Brain (organoid and tissue), 16 donors: ENCODE measurements at places on chromosomes 13 and 19.

GRCh38 chr13:35785576-35786303, 309.3 kb upstream of the MAB21L1 start:
- peak; percentile 69 for DNase-seq

DNA sequence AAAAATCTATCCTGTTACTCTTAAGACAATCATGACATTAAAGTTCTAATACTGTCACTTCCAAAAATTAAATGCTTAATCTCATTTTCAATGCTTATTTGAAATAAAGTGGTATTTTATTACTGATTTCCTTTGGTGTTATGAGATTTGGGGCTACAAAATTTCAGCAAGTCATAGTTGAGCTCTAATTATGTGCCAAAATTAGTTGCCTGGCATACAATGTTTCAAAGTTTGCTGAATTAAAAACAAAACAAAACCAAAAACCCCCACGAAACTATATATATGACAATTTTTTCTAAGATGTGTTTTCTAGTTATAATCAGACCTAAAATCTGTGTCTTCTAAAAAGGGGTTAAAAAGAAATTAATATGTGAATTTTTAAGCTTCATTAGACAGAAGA, 62.2 kb downstream of the KCNRG start:
- DNase-seq, result no peak

GRCh38 chr19:2977746-2978138, 378 bp downstream of the TLE6 start:
- DNase-seq, result no peak

GRCh38 chr19:42093926-42094325, 18.0 kb downstream of the ZNF574 start:
- no peak for DNase-seq

DNA sequence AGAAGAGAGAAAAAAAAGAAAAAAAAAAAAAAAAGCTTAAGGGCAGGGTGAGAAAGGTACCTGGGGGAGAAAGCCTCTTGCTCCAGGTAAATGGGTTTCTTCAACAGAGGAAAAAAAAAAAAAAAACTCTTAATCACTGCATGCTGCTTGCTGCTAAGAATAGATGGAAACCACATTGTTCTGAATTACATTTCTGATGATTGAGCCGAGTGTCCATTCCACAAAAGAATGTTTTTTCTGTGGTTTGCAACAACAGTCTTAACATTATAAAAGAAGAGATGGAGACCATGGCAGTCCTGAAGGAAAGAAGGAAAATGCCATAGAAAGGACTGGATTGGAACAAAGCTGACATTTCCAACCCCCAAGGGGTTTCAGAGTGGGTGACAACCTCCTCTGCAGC, 1312.7 kb downstream of the SLITRK1 start:
- no peak for DNase-seq

- no peak for DNase-seq
Measured at GRCh38 chr19:14703833-14704232, 14.0 kb downstream of the ZNF333 start.

DNA sequence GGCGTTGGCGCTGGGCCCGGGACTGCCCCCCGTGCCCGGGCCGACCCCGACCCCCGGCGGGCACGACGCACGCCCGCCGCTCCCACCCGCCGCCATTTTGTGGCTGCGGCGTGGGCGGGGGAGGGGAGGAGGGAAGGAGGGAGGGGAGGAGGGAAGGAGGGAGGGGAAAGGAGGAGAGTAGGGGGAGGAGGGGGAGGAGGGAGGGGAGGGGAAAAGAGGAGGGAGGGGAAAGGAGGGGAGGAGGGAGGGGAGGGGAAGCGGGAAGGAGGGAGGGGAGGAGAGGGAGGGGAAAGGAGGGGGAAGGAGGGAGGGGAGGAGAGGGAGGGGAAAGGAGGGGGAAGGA, at the start of gene BTBD2:
Gene BTBD2 (minus strand): TSS at position 107 of the 343 bp plus-strand sequence. CDS start 11 bp downstream, at position 96.
- DNase-seq, result peak; percentile 84

DNA sequence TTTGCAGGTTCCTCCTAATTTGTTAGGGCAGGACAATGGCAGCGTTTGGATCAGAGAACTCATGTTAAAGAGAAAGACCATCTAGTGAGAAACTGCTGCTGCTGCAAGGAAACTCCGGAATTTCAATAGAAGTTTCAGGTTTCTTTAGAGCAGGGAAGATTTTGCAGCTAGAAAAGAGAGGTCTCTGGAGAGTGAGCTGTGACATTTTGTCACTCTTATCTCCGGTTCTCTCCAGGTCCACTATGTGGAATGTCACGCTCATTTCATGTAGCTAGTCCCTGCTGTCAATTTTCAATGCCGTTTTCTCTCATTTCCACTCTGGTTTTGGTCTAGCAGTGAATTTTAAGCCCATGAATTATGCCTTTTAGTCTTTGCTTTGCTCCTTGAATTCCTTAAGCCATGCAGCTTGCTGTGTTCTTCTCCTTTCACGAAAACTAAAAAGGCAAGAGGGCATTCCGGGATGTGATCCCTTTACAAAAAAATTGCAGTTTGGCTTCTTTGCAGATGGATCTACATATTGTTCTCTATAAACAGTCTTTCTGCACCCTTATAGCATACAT, 46.7 kb upstream of the POSTN start:
- no peak for DNase-seq

DNA sequence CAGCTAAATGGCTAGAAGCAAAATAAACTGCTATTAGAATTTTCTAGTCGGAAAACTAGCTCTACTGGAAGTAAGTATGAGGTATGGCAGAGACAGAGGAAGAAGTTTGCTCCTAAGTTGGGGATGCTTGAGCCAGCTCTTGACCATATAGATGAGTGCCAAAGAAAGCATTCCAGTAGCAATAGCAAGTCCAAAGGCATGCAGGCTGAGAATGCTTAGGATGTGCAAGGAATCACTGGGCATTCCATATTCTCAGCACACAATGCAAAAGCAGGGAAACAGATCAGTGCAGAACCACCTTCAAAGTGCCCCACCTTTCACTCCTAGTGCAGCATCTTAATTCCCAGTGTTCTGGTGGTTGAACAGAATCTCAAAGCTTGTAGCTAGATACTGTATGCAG, 32.9 kb downstream of the SERTM1 start:
- no peak for DNase-seq

DNA sequence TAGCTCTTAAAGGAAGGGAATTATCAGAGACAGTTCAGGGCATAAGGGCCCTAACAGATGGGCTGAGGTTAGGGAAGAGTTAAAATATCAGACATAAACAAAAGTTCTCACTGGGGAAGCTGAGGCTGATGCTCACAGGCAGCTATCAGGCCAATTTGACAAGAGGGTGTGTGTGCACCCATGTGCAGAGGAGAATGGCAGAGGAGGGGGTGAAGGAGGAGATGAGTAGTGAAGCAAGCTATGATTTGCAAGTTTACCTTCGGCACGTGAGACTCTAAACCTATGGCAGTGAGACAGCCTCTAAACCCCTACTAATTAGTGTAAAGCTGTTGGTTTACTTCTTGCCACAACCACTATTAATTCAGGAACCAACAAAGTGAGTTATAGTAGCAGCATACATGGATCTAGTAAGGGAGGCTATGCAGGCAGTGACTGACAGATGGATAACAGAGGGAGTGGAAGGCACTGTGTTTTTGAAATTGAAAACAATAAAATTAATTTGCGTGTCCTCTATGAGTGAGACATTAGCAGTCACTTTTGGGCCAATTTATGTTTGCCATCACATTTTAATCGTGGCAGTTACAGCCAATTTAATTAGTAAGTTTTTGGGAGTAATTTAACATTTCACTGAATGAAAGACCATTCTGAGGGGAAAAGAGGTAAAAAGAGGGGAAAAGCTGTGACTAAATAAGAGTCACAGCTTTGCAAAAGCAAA, 99.6 kb upstream of the HTR2A start:
- DNase-seq, result no peak

DNA sequence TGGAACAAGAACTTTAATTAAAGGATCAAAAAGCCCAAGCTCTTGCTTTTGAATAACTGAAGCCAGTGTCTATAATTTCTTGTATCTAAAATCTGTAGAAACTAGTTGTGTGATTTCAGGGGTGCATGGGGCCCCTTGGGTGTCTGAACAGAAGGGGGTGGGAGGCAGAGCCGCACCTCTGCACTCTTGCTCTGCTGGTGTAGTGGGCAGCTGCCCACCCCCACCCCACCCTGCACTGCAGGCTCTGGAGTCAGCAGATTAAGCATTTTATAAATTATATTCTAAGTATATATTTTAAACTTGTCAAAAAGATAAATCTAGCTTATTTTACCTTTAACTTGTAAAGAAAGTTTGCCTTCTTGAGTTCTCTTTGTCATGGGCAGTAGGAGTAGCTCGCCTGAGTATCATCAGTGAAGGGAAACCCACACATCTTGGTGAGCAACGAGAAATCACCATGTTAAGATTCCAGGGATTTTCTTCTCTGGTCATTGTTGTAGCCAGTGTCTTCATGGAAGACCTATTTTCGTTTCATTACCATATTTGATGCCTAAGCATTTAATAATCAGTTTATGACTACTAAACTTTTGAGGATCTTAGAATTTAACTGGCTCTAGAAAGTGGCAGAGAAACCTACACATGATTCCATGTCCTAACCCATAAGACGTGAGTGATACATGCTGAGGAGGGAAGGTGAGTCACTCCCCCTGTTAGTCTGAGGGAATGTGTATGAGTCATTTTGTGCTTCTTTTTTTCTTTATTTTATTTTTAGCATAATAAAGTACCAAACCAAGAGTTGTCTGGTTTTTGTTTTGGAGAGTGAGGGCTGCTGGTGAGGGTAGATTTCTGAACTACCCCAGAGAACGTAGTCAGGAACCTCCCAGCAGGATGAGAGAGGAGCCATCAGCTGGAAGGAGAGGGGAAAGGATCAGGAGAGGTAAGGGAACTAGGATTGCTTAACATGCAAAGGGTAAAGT, 7.7 kb downstream of the UBE2L5 start:
- DNase-seq, result no peak
